ENCODE measurements at places on chromosomes 12 and 14.

- DNase-seq: no peak
Observed at GRCh38 chr12:27974735-27975221, 2.2 kb upstream of the PTHLH start.

DNA sequence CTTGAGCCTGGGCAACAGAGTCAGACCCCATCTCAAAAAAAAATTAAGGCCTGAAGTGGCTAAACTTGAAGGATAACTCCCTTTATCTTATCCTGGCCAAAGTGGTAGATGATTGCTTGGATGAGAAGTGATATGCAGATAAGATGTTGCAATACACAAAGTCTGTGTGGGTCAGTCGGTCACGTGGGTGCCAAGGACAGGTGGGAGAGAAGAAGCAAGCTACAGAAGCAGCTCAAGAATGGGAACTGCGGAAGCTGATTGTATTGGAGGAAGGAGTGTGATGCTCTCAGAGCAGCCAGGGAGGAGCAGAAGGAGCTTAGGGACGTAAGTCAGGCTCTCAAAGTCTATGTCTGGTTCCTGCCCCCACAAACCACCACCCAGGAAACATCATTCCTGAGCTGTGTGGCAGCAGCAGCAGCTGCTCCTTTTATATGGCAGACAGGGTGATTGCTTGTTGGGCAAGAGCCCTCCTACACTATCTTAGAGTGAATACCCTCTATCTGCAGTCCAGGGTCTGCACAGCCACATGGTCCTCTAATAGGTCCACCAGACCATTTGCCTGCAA lies 54.5 kb downstream of the ATP2A2 start:
- DNase-seq: no peak

DNA sequence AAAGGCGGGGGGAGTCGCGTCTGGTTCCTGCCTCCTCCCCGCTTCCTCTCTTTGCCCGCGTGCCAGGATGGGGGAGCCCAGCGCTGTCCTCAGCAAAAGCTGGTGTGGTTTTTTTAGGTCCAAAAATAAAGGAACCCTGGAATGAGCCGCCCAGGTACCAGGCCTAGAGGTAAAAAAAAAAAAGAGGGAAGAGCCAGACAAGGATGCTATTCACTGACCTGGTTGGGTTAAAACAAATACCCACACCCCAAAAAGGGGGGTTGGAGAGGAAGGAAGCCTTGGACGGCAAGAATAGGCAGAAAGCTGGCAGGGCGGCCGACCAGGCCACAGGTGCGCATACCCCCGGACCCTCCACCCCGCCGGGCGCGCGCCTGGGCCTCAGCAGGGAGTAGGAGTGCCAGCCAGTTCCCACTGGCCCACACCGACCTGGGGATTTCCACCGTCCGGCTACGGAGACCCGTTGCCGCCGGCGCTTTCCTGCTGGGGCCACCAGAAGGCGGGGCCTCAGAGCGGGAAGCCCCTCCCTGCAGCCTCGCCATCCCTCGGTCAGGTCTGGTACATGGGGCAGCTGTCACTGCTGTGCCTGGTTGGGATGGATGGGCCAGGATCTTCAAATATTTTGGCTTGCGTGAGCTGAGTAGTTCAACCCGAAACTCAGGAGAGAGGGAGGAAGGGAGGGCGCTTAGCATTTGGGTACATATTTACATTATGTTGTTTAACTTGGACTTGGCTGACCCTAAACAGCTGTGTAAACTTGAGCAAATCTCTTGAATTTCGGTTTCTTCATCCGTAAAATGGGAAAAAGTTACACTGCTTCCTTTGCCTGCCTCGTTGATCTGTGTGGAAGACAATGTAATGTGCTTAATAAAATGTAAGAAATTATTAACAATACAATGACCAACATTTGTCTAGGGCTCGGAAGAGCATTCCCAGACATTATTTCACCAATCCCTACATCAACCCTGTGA lies 5.4 kb upstream of the IRF2BPL start:
- peak; percentile 74 for DNase-seq

- no peak for DNase-seq
Observed at GRCh38 chr14:22313172-22313801, 275.7 kb downstream of the DAD1 start.

- DNase-seq: no peak
Observed at GRCh38 chr12:101945369-101946232, 68.2 kb downstream of the DRAM1 start.

DNA sequence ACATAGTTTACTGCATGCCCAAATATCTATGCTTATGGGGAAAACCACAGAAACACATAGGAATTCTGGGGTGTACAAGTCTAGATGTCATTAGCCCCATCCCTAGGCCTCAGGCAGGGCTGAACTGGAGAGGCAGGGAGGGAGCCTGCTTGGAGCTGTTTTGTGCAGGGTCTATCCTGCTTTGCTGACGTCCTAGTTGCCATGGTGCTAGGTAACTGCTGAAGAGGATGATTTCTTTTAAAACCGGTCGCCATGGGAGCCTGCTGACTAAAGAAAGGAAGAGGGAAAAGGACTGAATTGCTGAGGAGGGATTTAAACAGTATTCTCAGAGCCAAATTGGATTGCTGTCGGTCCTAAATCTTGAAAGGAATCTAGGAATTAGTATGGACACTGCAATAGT lies 10.7 kb downstream of the GPR19 start:
- DNase-seq: no peak

- no peak for DNase-seq
Observed at GRCh38 chr14:34620839-34621238, 9.1 kb downstream of the SNX6 start.

GRCh38 chr14:105432657-105433056 lies 13.0 kb downstream of the MTA1 start:
- DNase-seq: no peak

- no peak for DNase-seq
Observed at GRCh38 chr14:81406863-81407262, 6.7 kb upstream of the STON2 start.

GRCh38 chr12:76921100-76921471 lies 42.3 kb upstream of the CSRP2 start:
- no peak for DNase-seq

DNA sequence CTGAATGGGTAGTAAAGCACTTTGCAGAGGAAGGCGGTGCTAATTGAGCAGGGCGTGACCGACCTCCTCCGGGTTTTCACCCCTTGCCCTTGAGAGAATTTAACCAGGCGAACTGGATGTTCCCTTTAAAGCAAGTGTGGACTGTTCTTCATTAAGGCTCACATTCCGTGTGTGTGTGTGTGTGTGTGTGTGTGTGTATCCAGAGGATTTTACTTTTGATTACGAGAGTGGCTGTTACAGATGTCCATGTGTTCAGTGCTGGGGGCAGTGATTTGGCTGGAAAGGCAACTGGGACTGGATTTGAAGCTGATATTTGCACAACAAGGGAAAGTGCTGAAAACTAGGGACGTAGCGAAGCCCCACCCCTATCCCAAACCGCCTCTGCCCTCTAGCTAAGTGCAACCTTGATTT lies 2.2 kb downstream of the TMEM132C start:
- DNase-seq: no peak

DNA sequence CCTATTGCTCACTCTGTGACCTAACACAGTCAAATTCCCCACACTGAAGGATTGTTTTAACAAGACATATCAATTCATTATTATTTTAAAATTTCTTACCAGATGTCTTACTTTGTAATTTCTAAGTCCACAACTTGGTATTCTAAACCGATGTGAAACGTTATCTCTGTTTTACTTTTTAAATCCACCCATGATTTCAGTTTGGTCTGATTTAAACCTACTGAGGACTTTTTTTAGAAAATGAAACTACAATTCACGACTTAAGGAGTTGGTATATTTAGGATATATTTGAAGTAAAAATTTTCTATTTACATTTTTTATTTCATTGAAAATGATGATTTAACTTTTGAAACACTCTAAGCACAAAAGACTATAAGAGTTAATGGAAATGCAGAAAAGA lies 35.1 kb upstream of the GRIP1 start:
- no peak for DNase-seq

DNA sequence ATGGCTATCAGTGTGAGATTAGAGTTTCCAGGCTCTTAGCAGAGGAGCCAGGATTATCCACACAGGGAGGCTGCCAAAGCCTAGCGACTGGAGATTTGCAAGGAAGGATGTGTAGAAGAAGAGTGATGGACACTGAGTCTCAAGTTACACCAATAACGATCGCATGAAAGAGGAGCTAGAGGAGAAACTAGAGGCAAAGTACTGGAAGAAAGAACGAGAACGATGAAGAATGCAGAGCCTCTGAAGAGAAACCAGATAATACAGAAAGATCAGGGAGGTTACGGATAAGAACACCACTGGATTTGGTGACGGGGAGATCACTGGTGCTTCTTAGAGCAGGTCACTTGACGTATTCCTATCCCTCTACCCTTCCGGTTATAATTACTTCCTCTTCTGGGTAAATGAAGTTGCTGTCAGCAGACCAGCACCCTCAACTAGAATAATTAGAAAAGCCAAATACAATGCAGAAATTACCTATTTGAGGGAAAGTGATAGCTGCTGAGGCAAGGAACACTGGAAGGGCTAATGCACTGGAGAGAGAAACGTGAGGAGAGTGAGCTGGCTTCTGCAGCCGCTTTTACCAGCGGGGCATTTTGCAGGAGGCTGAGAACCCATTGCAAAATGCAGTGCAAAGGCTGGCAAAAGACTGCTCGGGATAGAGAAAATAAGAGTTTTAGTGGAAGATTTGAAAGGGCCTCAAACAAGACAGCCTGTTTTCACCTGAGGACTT lies 93.1 kb upstream of the HIF1A start:
- no peak for DNase-seq

DNA sequence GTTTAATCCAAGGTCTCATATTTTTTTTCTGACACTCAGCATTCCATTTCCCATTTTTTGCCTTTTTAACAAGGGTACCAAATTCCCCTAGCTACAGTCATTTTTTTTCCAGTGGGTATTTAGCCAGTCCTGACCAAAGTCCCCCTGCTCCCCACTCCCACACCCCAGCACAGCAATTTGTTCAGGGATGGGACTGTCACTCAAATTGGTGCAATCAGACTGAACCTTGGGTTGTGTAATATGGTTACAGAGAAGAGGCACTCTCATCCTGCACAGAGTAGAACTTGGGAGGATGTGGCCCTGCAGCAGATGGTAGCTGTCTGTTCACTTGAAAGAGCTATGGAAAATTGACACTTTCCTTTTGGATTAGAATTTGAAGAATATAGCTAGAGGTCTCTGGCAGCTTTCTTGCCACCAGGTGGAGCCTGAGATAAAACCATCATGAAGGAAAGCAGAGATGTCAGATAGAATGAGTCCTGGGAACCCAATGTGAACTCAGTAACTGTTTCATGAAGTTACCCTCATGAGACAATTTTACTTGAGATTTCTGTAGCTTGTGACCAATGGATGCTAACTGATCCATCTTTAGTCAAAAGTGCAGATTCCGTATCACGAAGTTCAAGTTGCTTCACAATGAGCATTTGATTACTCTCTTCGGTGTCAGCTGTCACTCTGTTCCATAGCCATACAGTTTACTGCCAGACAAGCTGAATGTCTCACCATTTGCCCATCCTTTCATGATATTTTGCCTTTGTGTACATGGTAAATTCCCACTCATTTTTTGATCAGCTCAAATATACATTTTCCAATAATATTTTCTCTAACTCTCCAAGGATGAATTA lies 394.0 kb upstream of the SYT1 start:
- DNase-seq: no peak

DNA sequence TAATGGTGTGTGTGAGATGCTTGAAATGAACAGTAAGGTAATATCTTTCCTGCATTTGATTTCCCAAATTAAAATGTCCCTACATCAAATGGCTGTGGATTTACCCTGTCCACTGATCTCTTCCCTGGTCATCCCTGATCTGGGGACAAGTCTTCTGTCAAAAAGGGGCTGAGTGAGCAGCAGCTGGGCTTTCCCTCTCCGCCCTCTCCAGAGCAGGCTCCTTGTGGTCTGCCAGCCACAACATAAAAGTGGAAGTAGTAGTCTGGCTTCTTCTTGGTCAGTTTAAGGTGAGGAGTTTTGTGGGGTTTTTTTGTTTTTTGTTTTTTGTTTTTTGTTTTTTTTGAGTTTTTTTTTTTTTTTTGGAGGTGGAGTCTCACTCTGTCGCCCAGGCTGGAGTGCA lies 25.2 kb upstream of the PLXNC1 start:
- DNase-seq: no peak

- no peak for DNase-seq
Observed at GRCh38 chr14:51595881-51596455, 55.7 kb upstream of the FRMD6 start.

GRCh38 chr14:59060841-59061240 lies 127.6 kb upstream of the DAAM1 start:
- no peak for DNase-seq

DNA sequence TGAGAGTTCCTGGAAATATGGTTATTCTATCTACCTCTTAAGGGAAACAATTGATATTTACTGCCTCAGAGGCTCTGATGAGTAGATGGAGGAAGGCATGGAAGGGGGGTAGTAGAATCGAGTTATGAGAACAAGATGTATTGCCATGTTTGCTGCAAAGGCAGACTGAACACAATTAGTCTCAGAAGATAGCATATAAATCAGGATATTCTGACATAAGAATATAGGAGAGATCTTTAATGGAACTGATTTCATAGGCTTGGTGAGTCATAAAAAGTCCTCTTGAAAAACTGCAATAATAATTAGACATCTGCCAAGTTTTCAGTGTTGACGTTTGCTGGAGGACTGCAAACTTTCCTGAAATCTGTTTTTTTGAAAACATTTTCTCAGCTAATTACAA lies 636.1 kb downstream of the TMTC2 start:
- DNase-seq: no peak

DNA sequence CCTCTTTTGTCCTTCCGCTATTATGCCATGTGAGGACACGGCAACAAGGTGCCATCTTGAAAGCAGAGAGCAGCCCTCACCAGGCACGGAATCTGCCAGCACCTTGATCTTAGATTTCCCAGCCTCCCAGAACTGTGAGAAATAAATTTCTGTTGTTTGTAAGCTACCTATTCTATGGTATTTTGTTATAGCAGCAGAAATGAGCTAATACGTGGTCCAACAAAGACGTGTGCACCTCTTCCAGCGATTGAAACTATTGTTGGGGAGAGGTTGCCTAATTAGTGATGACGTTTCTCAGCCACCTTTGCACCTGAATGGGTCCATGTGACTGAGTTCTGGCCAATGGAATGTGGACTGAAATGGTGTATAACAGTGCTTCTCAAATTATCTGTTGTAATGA lies 2.3 kb upstream of the SNAPC1 start:
- no peak for DNase-seq

GRCh38 chr14:35855876-35856481 lies 29.8 kb downstream of the BRMS1L start:
- DNase-seq: no peak

GRCh38 chr14:32925439-32925838 lies 13.2 kb upstream of the NPAS3 start:
- no peak for DNase-seq

DNA sequence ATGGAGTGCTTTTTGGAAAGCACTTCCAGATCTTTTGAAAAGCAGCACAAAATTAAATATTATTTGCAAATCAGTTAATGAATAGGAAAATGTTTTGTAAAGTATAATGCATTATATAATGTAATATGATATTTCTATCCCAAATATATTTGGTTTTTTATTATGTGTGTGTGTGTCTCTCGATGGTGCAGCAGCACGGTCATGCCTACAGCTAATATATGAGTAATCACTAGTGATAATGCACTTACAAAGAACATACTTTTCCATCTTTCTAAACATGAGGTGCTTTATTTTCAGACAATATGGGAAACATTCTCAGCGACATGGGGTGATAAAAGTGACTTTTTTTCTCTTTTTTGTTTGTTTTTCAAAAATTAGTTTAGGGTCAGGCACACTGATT lies 1.3 kb upstream of the EEA1 start:
- no peak for DNase-seq

Data from activated T-helper 1 cell treated with anti-CD3 and anti-CD28 coated beads, Interleukin-2, amount 50 U/mL, for 16 hours (primary cell).